T-helper 9 cell (primary cell): ENCODE measurements at places on chromosomes 1 and 21.

DNA sequence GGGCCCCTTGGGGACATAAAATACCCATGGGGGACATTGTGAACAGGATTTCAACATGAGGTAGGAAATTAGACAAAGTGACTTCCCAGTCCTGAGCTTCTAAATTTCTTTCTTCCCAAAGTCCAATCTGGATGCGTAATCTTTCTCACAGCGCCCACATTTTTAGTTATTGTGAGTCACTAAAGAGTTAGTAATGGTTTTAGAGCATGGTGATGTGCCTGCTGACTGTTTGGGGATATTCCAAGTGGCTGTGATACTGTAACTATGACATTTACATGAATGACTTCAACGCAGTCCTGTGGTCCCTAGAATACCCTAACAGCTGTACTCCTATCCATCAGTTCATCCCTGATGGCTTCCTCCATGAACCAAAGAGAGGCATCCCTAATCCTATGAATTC lies 224.0 kb upstream of the COA6 start:
- no peak for DNase-seq

GRCh38 chr21:39660191-39660980 lies 47.6 kb downstream of the B3GALT5 start:
- no peak for DNase-seq

DNA sequence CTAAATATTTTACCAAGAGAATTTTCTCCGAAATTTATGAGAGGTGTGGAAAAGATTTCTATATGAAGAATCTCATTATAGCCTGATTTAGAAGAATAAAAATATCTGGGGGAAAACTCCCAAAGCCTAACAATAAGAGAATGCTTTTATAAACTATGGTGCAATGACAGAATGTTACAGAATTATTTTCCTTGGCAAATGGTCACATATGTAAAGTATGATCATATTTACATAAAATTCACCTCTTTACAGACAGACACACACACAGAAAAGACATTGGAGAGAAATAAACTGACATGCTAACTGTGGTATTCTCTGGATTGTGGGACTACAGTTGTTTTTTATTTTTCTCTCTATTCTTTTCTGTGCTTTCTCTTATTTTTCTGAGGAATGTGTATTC lies 226.3 kb upstream of the USP24 start:
- DNase-seq = no peak

DNA sequence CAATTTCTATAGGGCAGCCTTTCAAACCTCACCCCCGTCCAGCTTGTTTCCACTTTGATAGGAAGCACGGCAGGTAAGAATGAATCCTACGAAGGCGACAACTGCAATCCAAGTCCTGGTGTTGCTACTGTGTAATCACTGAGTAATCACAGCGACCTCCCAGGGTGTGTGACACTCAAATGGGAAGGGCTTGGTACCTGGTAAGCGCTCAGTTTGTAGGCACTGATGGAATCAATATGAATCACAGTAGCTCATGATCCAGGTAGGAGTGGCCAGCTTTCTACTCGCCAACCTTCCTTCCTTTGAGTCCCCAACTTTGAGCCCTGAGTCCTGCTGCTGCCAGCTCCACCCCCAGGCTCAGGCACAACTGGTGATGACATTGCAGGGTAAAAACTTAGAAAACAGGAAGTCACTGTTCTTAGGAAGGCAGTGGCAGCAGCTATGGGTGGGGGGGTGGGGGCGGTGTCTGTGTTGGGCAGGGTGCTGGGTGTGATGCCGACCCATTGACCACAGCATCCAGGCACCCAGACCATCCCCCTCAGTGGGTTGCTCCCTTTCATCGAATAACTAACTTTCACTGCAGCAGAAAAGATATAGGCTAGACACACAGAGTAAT lies 70.7 kb downstream of the CD247 start:
- DNase-seq = peak; percentile 48

GRCh38 chr1:55580845-55581332 lies 365.7 kb upstream of the USP24 start:
- DNase-seq = no peak

DNA sequence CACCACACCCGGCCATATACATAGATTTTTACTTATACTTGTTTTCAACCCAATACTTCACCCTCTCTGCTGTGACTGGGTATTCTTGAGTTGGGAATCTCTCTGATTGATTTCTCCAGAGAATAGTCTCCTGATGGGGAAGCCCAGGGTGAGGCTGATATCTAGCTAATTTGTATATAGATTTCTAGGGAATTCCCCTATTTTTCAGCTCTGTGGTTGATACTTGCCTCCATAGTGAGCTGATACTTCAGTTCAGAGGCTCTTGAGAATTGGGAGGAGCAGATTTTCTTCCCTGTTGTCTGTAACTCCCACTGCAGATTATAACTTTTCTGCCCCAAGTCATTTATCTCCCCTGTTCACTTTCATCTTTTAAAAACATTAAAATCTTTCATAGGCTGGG lies 14.5 kb upstream of the SH3BGRL3 start:
- no peak for DNase-seq

DNA sequence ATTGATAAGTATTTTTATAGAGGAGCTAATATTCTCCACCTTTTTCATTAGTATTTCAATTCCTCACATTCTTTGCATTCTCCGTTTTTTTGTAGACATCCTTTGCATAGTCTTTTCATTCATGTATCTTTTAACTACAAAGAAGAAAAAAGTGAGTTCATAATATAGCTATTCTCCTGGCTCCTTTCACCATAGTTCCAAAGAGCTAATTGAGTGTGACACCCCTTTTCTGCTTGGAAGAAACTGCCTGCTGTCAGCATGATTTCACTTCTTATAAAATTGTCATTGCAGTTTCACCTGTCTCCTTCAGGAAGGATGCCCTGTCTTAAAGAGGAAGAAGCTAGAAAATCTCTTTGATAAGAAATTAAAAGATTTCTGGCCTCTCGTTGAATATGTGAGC lies 991.1 kb downstream of the KCNT2 start:
- DNase-seq = no peak

- no peak for DNase-seq
These were observed 151.5 kb downstream of the FCRL5 start for GRCh38 chr1:157400766-157401165.

- DNase-seq = no peak
These were observed 217.7 kb downstream of the CRB1 start for GRCh38 chr1:197485790-197486189.

DNA sequence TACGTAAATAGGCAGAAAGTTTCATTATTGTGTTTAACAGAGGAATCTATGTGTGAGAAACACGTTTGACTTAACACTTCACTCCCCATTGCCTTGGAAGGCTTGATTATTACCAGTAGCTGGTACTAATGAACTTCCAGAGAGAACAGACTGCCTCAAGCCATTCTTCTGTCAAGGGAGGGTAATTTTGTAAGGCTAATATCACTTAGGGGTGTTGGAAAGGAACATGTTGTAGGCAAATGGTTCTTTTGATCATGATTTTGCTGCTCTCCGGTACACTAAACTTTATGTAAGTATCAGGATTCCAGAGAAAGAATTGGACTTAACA lies 1.8 kb downstream of the LAMC1 start:
- no peak for DNase-seq

GRCh38 chr1:6302568-6302967 lies 41.7 kb upstream of the GPR153 start:
- DNase-seq = no peak

GRCh38 chr1:197144570-197145325 lies 1.7 kb downstream of the ASPM start:
- no peak for DNase-seq

DNA sequence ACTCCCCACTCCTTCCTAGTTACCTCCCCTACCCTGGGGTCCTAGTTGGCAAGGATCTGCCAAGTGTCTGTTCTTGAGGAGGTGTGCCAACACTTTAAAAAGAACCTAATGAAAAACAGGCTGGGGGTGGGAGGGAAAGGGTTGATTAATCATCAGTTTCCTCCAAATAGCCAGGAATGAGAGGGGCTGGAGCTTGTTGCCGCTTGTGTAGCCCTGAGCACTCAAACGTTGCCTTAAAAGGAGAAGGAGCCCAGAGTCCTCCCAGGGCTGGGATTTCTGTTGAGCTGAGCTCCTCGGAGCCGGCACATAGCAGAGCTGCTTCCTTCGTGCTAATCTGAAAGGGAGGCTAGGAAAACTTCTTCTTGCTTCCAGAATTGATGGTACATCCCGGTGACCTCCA lies 15.9 kb downstream of the SHISA4 start:
- no peak for DNase-seq
